ENCODE measurements at places on chromosomes 2 and 18.

DNA sequence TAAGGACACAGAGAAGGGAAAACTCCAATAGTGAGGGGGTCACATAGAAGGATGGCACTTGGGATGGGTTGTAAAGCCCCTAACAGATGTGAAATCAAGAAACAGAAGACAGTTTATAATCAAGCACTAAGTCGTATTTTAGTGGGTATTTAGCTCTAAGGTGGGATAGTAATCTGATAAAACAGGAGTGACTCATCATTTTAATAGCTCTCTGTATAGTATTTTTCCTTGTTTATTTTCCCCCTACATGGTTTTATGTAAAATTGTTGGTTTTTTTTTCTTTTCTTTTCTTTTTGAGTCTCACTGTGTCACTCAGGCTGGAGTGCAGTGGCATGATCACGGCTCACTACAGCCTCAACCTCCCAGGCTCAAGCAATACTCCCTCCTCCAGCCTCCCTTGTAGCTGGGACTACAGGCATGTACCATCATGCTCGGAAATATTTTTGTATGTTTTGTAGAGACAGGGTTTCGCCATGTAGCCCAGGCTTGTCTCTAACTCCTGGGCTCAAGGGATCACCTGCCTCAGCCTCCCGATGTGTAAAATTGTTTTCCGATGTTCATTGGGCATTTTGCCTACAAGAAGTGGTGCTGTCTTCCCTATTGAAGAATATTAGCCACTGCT lies 142.6 kb upstream of the SERPINE2 start:
- DNase-seq = no peak

DNA sequence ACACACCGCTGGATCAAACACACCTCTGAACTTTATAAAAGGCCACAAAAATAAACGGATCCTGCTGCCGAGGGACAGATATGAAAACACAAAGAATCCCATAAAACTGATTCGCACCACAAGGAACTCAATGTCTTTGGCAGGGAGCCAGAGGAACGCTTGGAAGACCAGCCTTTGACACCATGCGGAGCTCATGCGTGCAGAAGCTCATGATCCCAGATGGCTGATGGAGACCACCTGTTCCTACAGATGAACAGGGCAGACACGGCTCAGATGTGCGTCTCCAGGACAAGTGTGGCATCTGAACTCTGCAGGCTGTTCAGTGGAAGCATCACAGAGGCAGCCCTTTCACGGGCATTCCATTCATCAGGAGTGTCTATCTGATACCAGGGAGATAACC lies 24.9 kb downstream of the COPS9 start:
- no peak for DNase-seq

- no peak for DNase-seq
Observed at GRCh38 chr2:25685741-25686140, 12.4 kb upstream of the DTNB start.

DNA sequence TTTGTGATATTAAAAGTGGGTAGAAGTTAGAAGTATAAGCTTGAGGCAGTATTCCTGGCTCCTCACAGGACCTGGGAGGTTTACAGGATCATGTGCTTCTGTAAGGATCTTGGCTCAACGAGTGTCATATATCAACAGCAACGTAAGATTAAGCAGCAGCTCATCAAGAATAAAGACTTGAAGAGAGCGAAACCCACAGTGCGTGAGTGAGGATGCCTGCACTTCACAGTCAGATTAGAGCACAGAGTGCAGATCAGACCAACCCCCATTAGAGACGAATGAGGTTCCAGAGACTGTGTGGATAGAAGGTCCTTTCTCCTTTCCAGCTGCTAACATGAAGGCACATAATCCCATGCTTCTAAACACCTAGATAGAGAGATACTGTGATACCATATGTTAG lies 1656.7 kb upstream of the NXPH2 start:
- no peak for DNase-seq

DNA sequence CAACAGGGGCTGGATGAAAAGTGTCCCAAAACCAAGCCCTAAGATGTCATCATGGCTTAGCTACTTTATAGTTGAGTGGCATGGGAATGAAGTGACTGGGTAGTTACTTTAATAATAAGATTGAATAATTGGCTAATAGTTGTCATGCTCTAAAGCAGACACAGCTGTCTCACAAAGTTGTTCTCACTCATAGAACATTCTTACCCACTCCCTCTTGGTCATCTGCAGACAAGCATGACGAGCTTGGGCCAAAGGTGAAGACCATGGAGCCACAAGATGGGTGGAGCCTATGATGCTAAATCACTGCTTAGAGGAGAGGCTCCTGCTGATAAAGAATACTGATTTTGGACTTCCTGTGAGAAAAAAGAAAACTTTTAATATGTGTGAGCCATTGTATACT lies 62.4 kb upstream of the MMADHC start:
- no peak for DNase-seq

Data from HS-5 (cell line).